ENCODE measurements at places on chromosomes 4 and X.

DNA sequence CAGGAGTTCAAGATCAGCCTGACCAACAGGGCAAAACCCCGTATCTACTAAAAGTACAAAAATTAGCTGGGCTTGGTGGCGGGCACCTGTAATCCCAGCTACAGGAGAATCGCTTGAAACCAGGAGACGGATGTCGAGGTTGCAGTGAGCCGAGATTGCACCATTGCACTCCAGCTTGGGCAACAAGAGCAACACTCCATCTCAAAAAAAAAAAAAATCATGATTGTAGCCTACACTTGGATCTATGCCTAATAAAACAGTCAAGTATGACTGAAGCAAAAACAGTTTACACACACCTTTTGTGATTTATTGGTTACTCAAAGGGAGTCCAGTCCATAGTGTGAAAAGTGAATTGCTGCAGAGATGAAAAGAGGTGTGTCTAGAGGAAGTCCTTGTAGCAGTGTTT lies 34.7 kb upstream of the TASL start:
- no peak for DNase-seq

DNA sequence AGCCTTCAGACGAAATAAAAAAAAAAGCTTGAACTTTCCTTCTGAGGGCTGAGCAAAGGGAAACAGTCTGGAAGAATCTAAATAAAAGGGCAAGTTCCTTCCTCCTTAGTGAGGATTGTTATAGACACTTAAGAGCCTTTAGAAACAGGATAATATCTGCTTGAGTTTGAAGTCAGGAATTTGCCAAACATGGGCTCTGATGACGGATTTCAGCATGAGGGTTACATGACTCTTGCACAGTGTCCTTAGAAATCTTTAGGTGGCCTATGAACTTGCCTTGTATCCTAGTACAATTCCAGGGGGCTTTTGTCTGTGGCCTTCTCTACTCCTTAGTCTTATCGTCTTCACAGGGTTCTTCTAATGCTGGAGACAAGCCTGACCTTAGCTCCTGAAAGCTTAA lies 94.1 kb downstream of the RLIM start:
- DNase-seq = no peak

GRCh38 chr4:169626331-169627282 lies 6.2 kb downstream of the CLCN3 start:
- no peak for DNase-seq

DNA sequence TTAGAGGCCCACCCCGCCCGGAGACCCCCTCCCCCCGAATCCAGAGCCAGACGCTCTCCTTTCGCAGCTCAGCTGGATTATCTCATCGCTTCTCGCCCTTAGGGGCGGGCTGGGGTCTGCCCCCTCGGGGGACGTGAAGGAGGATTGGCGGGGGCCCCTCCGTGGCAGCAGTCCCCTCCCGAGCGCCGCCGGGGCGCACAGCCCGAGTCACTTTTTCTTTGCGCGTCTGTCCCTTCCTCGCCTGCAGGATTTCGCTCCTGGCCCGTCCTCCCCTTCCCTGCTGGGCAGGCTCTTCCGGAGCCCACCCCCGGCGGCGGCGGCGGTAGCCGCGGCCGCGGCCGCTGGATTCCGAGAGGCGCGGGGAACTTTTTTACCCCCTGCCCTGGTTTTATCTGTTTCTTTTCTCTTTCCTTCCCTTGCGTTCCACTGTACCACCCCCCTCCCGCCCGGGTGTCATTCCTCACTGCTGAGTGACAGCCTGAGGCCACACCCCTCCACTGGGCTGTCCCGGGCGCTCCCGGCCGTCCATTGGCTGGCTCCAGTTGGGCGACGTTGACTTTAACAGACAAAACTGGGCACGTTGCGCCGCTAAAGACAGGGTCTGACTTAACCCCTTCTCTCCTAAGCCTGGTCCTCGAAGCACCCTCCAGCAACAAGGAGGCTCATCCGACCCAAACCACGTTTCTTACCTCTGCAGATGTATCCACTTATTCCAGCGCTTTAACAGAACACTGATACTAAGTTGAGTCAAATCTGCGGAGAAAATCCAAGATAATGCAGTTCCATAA lies 492 bp upstream of the NKX3-2 start:
- DNase-seq = peak; percentile 22

DNA sequence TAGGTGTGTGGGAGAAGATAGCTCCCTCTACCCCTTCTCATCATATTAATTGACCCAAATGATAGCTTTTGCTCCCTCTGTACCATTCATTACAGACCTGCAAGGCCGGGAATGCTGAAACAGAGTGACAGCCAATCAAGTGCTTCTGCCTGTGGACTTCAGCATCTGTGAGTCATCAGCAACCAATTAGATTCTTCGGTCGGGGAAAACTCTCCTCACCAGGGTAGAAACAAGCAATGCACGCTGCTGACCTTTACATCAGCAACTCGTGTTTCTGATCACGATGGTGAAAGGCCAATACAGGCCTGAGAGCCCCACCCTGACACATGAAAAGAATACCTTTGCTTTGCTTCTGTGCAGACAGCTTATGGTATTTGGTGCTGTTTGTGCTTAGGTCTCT lies 347.2 kb upstream of the DDX53 start:
- DNase-seq = no peak

GRCh38 chrX:118550792-118551191 lies 55.2 kb downstream of the DOCK11 start:
- DNase-seq = no peak

DNA sequence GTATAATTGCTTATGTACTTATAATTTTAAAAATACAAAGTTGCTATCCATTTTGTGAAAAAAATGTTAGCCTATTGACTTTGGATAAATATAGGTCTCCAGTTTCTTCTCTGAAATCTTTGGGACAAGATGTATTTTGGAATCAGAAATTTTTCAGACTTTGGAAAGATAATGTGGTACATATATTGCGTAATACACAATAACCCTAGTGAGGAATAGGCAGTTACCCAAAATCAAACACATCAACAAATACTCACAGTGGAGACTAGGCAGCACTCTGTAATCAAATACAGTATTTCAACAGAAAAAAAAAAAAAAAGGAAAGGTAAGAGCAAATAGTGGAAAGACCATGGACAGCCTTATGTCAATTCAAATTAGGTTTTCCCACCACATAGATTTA lies 796.8 kb downstream of the ADGRL3 start:
- DNase-seq = no peak

GRCh38 chr4:180811556-180811955 lies 1431.6 kb upstream of the TENM3 start:
- no peak for DNase-seq

DNA sequence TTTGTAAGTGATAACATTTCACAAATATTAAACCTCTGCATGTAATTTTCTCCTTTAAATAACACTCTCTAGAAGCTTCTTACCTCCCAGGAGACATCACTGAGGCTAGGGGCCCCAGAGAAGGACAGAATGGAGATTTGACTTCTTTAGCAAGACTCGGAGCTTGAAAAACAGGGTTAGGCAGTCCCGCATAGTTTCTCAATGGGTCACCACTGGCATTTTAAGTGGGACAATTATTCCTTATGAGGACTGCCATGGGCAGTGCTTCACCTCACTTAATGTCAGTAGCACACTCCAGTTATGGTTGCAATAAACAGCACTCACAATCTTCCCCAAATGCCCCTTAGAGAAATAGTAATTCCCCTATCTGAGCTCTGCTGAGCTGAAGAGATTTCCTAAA lies 66.7 kb upstream of the NOCT start:
- DNase-seq = no peak

DNA sequence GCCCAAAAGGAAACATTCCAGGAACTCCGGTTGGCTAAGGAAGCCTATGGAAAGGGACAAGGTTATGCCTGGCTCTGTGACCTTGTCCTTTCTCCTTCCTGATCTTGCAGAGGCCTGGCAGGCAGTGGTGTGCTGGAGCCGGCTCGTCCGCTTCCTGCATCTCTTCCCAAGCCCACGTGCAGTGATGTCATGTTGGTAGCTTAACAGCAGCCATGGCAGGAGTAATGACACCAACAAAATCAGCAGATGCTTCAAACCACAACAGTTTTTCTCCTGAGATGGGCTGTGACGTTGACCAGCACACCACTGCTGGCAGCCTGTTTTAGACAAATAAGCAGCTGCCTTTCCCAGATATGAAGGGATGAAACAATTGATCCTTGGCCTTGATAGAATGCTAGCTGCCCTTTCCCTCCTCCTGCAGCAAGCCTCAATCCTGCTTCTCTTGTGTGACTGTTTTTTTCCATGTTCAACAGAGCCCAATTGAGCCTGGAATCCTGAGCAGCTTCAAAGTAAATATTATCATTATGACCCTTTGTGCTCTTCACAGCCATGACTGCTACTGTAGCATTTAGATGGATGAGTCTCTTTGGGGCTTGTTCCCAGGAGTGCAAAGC lies 23.4 kb downstream of the SEPTIN6 start:
- DNase-seq = no peak

GRCh38 chr4:90603540-90603939 lies 476.3 kb downstream of the CCSER1 start:
- no peak for DNase-seq

DNA sequence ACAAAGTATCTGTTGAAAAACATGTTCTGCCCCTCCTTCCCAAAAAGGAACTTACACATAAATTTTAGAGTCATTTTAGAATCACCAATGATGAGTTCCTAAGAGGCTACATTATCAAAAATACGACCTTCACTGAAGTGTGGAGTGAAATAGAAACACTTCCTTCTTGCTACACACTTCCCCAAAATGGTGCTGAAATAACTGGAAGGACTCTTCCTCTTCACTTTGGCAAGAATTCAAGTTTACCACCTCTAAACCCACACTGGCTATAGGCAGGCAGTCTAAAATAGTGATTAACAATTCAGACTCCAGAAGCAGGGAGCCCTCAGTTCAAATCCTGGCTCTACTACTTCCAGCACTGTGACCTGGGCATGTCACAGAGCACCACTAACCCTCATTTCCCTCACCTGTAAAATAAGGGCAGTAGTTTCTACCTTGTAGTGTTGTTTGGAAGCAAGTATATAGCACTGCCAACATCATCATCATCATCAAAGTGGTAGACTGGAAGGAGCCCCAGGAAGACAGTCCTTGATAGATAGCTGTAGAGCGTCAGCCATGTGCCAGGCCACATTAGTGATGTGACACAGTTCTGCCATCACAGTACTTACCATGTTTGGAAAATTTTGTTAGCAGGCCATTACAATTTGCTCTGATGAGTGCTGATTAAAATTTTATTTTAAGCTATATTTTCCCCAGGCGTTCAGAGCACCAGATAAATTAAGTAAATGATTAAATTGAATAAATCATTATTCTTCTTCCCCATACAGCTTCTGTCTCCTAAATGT lies 103.3 kb downstream of the PARM1 start:
- DNase-seq = no peak

GRCh38 chr4:141090473-141090872 lies 42.8 kb downstream of the RNF150 start:
- DNase-seq = no peak

DNA sequence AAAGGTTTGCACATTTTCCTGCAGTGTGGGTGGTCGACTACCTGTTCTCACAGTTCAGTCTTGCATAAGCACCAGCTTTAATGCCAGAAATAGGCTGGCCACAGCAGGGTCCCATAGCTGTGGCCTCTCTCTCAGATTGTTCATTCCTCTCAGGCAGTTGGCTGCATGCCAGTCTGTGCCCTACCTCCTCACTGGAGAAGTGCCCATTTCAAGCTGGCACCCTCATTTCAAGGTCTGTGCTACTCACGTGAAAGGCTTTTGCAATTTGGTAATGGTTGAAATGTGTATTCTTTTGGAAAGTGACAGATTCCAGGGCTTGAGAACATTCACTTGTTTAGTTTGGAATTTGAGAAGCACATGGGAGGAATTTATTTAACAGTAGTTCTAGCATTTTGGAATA lies 28.9 kb upstream of the MTMR1 start:
- DNase-seq = no peak

Data from activated CD4-positive, alpha-beta T cell treated with anti-CD3 and anti-CD28 coated beads, Interleukin-2, amount 50 U/mL, for 24 hours (primary cell).